NCI-H1436 (cell line): ENCODE measurements at places on chromosomes 6 and 20.

DNA sequence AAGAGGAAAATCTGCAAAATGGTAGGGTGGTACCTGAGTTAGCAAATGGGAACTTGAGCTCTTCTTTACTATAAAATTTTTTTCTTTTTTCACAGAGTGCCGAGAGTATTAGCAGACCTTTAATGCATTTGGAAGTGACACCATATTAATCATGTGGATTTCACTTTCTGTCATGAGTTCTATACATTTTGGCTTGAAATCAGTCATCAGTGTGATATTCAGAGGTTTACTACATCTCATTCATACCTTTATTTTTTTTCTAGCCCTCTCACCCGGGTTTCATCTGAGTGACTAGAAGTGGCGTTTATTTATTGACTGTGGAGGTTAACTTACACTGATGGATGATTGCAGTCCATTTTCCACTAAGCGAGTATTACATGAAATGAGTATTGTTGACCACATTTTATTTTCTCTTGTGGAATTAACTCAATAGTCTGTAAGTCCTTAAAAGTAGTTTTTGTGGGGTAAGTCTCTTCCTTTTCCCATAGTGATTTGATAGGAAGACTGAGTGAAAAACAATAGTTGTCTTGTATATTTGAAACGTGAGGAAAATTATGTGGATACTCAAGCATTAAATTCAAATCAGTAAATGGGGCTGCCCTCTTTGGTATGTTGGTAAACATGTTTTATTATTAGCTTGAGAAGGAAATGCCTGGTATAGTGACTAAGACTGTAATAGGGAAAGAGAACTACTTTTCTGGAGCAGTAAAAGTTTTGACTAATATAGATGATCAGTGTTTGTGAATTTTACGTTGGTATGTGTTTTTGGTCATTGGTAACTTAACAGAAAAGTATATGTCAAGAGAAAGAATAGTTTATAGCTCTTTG, 55.5 kb downstream of the JARID2 start:
- no peak for DNase-seq

GRCh38 chr6:163414946-163415619, 565 bp downstream of the QKI start:
- DNase-seq, result no peak

GRCh38 chr20:11054266-11054993, 380.6 kb upstream of the JAG1 start:
- DNase-seq, result no peak

DNA sequence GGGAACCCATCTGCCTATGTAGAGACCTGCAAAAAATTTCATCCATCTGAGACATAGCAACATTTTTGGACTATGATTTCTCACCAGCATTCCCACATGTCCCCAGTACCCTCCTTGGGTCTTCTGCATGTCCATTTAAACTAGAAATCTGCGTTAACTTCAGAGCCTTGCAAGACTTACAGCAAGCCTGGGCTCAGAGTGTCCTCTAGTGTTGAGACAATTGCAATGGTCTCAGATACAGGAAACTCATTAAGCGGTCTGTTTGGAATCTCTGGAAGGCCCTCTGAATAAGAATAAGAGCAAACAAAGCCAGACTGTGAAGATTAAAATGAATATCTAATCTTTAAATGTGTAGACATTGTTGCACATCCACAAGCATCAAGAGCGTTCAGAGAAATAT, 20.5 kb upstream of the PI3 start:
- DNase-seq, result no peak

DNA sequence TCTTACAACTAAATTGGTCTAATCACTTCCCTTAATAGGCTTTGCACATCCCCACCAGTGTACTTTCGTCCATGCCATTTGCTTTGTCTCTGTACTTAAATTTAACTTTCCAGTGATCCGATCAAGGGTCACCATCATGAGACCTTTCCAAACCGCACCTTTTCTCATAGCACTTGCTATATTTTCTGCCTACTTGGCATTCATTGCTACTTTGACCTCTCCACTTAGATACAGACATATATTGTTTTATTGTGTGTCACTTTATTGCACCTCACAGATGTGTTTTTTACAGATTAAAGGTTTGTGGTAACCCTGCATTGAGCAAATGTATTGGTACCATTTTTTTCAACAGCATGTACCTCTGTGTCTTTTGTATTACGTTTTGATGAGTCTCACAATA, 14.8 kb downstream of the SUMO4 start:
- no peak for DNase-seq

DNA sequence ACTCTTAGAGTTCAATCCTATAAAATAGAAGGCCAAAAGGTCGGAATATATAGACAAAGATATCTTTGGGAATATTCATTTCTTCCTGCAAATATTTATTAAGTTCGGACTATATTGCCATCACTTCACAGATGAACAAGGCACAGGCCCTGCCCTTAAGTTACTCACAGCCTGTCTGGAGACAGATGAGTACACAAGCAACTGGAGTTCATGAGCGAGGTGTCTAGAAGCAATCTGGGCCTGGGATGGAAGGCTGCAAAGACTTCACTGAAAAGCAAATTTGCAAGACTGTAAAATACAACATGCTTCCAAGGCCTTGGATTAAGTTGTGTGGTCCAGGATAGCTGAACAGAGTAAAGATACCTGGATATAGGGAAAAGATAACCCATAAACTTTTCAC, 56.7 kb upstream of the CEP85L start:
- no peak for DNase-seq

DNA sequence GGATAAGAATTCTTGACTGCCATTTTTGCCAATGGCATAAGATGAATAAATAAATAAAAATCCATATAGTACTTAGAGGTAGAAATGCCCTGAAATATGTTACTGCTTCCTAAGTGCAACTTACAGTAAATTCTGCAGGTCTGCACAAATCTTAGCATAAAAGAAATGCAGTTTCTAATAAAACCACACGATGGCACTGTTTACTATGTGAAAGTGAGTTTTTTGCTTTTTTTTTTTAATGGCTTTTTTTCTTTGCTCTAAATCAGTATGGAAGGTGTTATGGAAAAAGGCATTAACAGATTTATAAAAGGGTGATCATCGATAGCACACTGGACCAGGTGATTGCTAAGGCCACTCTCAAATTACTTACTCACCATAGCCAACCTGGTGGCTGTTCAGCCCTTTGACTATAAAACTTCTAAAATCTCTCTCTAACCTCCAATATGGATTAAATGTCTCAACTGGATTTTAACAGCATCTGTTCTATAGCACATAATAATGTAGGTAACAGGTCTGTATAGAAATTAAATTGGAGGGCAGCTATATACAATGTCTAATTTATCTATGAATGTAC, 45.8 kb downstream of the AHI1 start:
- DNase-seq, result peak; percentile 33

GRCh38 chr20:37776526-37776925, 82.7 kb downstream of the CTNNBL1 start:
- no peak for DNase-seq

GRCh38 chr6:64334636-64335035, 699.0 kb downstream of the PHF3 start:
- no peak for DNase-seq

DNA sequence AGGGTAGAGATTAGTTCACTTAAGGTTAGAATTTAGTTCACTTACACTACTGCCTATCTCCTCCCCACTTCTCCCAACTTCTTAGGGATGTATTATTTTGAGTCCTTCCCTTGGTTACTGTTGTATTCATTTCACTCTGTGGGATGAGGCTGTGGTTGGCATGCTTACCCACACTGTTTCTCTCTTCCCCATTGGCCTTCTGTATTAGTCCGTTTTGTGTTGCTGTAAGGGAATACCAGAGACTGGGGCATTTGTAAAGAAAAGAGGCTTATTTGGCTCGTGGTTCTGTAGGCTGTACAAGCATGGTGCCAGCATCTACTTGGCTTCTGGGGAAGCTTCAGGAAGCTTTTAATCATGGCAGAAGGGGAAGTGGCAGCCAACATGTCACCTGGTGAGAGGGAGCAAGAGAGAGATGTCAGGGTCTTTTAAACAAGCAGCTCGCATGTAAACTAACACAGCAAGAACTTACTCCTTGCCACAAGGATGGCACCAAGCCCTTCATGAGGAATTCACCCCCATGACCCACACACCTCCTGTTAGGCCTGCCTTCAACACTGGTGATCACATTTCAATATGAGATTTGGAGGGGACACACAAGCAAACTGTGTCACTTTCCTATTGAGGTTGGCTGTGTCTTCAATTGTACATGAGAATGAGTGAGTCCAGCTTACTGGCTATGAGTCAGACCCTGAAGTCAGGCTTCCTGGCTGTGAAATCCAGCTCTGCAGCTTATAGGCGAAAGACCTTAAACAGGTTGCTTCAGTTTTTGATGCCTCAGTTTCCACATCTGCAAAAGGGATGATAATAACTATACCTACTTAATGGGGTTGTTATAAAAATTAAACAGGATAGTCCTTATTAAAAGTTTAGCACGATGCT, 53.3 kb downstream of the SYNDIG1 start:
- DNase-seq, result no peak

DNA sequence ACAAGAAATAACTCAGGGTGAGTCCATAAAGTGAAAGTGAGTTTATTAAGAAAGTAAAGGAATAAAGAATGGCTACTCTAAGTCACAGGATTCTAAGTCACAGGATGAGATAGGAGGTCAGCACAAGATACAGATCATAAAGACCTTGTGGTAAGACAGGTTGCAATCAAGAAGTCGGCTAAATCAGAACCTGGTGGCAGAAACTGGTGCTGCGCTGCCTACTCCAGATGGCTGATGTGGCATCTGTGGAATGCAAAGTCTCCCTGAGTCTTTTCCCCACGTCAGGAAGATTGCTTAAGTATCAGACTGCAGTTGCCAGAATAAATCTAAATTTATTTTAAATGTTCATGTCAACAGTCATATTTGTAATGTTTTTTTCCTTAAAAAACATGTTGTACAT, 10.7 kb upstream of the KCNK15 start:
- DNase-seq, result no peak

GRCh38 chr6:115969930-115970273, 90.8 kb downstream of the FRK start:
- DNase-seq, result no peak
